ENCODE measurements at places on chromosomes 3 and 15. TPM values are rescaled to one million over a fixed set of nuclear protein-coding genes. Genes with fewer than 3 reads are reported as not detected.

GRCh38 chr3:17771177-17772017 is 29.0 kb upstream of the TBC1D5 start:
- no peak overlapping the region for H3K4me3 ChIP-seq
- H3K36me3 ChIP-seq, result no peaks in the 10 kb centered on the region
- DNase-seq, result no peak
- H3K4me1 ChIP-seq, result no peaks in the 10 kb centered on the region
- no peak overlapping the region for H3K27ac ChIP-seq

DNA sequence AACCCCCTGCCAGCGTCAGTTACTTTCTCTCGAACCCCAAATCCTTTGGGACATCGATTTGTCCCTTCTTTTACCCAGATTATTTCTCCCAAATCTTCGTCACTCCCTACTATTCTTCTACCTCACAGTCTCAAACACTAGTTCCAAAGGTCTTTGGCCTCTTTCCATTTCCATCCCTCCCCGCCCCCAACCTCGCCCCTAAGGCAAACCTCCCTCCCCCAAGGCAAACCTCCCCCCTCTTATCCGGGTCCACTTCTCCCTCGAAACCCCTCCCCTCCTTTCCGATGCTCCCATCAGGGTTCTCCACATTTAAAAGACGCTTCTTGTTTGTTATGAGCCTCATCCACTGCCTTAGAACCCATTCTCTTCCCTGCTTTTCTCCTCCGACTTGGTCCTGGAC is 583 bp downstream of the EAF1 start:
- H3K4me1 ChIP-seq, result peaks cover 9% of the 10 kb centered on the region
- peak overlapping the region; percentile 73 for H3K4me3 ChIP-seq
- no peaks in the 10 kb centered on the region for H3K36me3 ChIP-seq
- no peak for DNase-seq
- H3K27ac ChIP-seq, result no peak overlapping the region

- H3K27ac ChIP-seq, result no peak overlapping the region
- H3K27me3 ChIP-seq, result no peaks in the 10 kb centered on the region
- H3K4me1 ChIP-seq, result no peaks in the 10 kb centered on the region
- H3K36me3 ChIP-seq, result no peaks in the 10 kb centered on the region
- DNase-seq, result no peak
These were observed 392.1 kb downstream of the NLGN1 start for GRCh38 chr3:173789530-173790162.

DNA sequence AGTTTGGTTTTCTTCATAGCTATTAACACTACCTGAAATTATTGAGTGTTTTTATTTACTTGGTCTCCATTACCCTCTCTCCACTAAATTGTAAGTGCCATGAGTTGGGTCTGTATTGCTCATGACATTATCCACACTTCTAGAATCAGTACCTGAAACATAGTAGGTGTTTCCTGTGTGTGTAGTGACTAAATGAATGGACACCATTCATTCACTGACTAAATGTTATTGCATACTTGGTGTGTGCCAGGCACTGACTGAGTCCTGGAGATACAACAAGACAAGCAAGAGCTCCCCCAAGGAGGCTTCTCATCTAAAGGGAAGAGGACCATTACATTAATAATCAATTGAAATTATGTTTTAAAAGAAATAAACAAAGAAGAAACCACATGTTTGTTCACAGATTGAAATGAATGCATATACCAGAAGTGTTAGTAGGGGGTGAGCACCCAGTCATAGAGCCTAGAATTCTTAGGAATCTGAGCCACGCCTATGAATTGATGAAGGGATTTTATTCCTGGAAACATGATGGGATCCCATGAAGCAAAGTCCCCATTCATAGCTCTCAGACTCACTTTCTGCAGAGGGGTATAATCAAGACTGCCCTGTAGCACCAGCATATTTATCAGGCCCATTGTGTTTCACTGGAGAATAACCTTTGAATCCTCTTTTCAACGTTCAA is 31.7 kb upstream of the ATOSA start:
- H3K27ac ChIP-seq, result no peak overlapping the region
- DNase-seq, result no peak
- no peaks in the 10 kb centered on the region for H3K4me1 ChIP-seq
- H3K36me3 ChIP-seq, result no peaks in the 10 kb centered on the region

DNA sequence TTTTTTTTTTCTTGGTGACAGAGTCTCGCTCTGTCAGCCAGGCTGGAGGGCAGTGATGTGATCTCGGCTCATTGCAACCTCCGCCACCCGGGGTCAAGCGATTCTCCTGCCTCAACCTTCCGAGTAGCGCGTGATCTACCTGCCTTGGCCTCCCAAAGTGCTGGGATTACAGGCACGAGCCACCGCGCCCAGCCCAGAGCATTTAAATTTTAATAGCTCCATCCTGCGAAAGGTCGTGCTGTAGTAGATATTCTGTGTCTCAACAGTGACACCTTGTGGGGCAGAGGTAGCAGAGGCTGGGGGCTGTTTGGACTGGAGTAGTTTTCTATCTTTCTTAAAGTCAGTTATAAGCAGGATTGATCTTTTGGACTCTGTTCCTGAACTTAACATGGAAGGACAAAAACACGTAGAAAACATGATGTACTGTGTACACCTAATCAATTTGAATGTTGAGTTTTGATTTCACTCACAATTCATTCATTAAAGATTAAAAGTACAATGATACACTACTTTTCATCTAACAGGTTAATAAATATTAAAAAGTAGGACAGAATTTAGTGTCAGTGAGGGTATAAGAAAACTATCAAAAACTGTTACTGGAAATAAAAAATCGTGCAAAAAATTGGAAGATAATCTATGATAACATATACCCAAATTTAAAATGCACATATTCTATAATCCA is 11.0 kb upstream of the PDCD6IP start:
- peak; percentile 66 for DNase-seq
- no peaks in the 10 kb centered on the region for H3K27me3 ChIP-seq
- H3K4me3 ChIP-seq, result no peak overlapping the region
- H3K27ac ChIP-seq, result no peak overlapping the region
- no peaks in the 10 kb centered on the region for H3K36me3 ChIP-seq

DNA sequence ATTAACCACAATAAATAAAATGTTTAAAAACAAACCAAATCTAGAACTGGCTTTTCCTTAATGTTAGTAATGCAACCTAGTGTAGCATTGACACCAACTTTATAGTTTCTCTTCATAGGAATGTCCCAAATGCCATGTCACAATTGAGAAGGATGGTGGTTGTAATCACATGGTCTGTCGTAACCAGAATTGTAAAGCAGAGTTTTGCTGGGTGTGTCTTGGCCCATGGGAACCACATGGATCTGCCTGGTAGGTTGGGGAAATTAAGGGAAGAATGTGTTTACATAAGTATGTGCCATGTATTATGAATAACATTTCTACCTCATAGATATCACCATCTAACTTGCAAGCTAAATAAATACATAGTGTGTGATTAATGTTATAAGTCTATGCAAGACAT is 84.4 kb upstream of the GOLGA6B start:
- H3K27me3 ChIP-seq, result no peaks in the 10 kb centered on the region
- DNase-seq, result no peak
- no peaks in the 10 kb centered on the region for H3K4me1 ChIP-seq
- H3K4me3 ChIP-seq, result no peak overlapping the region
- H3K27ac ChIP-seq, result no peak overlapping the region

- H3K36me3 ChIP-seq, result no peaks in the 10 kb centered on the region
- H3K27ac ChIP-seq, result peak overlapping the region; percentile 0
- H3K4me1 ChIP-seq, result peaks cover 19% of the 10 kb centered on the region
These were observed 95.8 kb downstream of the ARNT2 start for GRCh38 chr15:80500021-80500420.

DNA sequence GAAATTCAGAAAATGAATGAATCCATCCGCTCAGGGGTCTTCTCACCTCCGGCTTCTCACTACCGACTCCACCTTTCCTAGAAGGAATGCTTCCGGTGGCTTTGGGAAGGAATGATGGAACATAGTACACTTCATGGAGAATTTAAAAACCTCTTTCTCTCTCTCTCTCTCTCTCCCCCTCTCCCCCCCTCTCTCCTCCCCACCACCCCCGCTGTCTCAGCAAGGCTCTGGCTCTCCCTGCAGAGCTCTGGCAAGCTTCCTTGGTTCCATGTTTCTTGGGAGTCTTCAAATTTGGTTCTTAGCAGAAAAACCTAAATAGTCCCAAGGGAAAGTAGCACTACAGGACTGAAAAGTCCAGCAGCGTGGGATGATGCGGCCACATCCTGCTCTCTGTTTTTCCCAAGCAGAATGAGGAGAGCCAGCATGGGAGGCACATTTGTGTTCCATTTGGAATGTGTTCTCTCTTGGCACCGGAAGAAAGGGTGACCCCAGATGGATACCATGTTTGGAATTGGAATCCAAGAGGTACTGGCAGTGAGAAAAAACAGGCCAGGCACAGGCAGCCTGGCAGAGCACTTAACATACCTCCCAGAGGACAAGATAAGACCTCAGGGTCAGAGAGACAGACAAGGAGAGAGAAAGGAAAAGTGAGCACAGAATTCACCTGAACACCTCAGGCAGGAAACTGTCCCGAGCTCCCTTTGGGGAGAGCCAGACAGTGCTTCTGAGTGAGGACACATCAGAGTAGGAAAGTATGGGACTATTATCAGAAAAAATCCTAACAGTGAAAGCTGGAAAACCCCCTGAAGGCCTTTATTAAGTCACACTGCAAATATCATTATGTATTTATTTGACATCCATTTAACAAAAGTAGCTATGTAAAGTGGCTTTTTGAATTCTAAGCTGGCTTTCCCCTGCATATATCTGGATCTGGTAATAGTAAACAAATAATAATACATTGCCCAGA is at the start of gene POPDC2:
TSS of gene POPDC2 (minus strand) at position 116 of the 967 bp plus-strand sequence. CDS start 166 bp downstream, outside the sequence.
- peaks cover 6% of the 10 kb centered on the region for H3K4me1 ChIP-seq
- no peak for DNase-seq
- no peaks in the 10 kb centered on the region for H3K27me3 ChIP-seq
- H3K27ac ChIP-seq, result no peak within 1 kb of the TSS
- peak within 1 kb of the TSS; percentile 7 for H3K4me3 ChIP-seq

GRCh38 chr3:24614359-24614758 is 119.7 kb upstream of the THRB start:
- H3K27ac ChIP-seq, result no peak overlapping the region
- no peaks in the 10 kb centered on the region for H3K4me1 ChIP-seq
- H3K36me3 ChIP-seq, result no peaks in the 10 kb centered on the region
- no peak for DNase-seq

- no peak overlapping the region for H3K4me3 ChIP-seq
- no peaks in the 10 kb centered on the region for H3K27me3 ChIP-seq
- H3K4me1 ChIP-seq, result peaks cover 19% of the 10 kb centered on the region
- DNase-seq, result no peak
- no peaks in the 10 kb centered on the region for H3K36me3 ChIP-seq
These were observed 51.0 kb downstream of the NKIRAS1 start for GRCh38 chr3:23865595-23866396.

DNA sequence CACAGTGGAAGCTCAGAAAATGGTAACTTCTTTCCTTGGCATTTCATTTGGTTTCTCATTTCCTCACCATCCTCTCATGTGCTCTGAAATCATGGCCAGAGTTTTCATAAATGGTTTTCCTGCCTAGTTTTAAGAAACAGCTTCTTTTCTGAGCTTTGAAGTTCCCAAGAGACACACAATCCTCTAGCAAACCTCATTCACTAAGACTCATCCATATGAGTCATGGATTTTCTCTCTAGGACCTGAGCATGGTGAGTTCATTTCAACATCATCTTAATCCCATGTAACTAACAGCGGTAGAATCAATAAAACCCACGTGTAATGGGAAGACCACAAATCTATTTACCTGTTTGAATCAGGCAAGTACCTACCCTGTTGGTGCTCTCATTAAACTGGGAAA is 274.5 kb upstream of the LRTM1 start:
- no peak overlapping the region for H3K27ac ChIP-seq
- H3K4me1 ChIP-seq, result no peaks in the 10 kb centered on the region
- DNase-seq, result no peak
- H3K27me3 ChIP-seq, result no peaks in the 10 kb centered on the region
- H3K4me3 ChIP-seq, result no peak overlapping the region

DNA sequence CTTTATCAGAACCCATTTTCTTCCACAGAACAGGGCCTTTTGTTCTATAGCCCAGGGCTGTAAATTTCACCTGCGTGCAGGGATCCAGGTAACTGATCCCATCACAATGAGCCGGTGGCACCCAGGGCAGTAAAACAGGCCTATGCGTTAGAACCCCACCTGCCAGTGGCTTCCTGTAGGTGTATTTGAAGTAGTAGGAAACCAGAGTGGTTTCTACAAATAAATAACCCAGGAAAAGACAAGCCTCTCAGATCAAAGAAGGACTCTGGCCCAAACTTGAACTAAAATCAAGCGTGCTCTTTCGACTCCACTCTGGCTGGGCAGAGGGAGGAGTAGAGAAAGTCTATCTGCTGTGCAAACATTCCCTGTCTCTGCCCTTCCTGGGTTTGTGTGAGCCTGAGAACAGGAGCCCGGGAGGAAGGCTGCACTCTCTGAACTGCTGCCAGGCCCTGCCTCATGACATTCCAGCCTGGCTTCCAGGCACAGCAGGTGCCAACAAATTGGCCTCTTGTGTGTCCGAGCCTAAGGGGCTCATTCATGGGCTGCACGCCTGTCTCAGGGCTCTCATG is 77.7 kb downstream of the CEMIP start:
- H3K27ac ChIP-seq, result no peak overlapping the region
- H3K36me3 ChIP-seq, result no peaks in the 10 kb centered on the region
- no peak for DNase-seq

GRCh38 chr15:60667190-60667868 is 188.4 kb upstream of the ICE2 start:
- H3K4me1 ChIP-seq, result no peaks in the 10 kb centered on the region
- DNase-seq, result no peak
- no peaks in the 10 kb centered on the region for H3K36me3 ChIP-seq

- no peak overlapping the region for H3K4me3 ChIP-seq
- no peaks in the 10 kb centered on the region for H3K27me3 ChIP-seq
- no peaks in the 10 kb centered on the region for H3K36me3 ChIP-seq
- DNase-seq, result no peak
- no peaks in the 10 kb centered on the region for H3K4me1 ChIP-seq
- no peak overlapping the region for H3K27ac ChIP-seq
These were observed 2.1 kb upstream of the PTPRG start for GRCh38 chr3:61559136-61559731.

DNA sequence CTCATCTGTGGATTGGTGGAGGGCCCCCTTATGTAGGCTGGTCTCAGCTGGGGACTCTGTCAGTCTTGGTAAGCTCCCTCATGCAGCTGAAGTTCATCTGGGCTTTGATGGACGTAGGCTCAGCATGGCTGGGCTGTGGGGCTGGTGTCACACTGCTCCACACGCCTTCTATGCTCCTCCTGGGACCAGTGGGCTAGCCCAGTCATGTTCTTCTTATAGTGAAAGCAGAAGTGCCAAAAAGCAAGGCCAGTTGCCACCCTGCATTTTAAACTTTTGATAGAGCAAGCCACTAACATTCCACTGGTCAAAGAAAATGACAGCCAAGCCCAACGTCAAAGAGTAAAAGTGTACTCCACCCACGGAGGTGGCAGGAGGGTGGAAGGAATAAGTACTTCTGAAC is 165.5 kb downstream of the MEX3B start:
- H3K36me3 ChIP-seq, result no peaks in the 10 kb centered on the region
- H3K27ac ChIP-seq, result no peak overlapping the region
- no peak for DNase-seq
- H3K4me1 ChIP-seq, result no peaks in the 10 kb centered on the region

Gene ACTRT3
- total RNA-seq, result 2.5 TPM

Gene TEX55
- total RNA-seq, result not detected

Gene GOLGA8G
- not detected for total RNA-seq

Gene CFAP100
- 1.7 TPM for total RNA-seq

Gene THAP10
- 4.0 TPM for total RNA-seq

Gene GUCA1C
- not detected for total RNA-seq

Gene CLRN1
- not detected for total RNA-seq

Gene ROPN1B
- total RNA-seq, result not detected

Gene APEH
- 74.4 TPM for total RNA-seq

Gene CX3CR1
- 1.3 TPM for total RNA-seq

Gene SERINC4
- not detected for total RNA-seq

Gene TIGIT
- total RNA-seq, result 0.35 TPM

Measured in ovary (tissue), 10 donors.